Transverse colon (tissue), 4 donors: ENCODE measurements at places on chromosomes 2 and 18. TPM values are rescaled to one million over a fixed set of nuclear protein-coding genes. Genes with fewer than 3 reads are reported as not detected.
A peak's percentile ranks its signal among the peaks of the same experiment; 100 is the strongest.

Gene KIAA1328
- total RNA-seq, result 14.3 TPM

Gene ADD2
- 1.9 TPM for total RNA-seq

- H3K27ac ChIP-seq, result no peak overlapping the region
- DNase-seq, result no peak
- H3K4me1 ChIP-seq, result no peaks in the 10 kb centered on the region
- H3K36me3 ChIP-seq, result no peaks in the 10 kb centered on the region
- H3K4me3 ChIP-seq, result no peak overlapping the region
- peaks cover 25% of the 10 kb centered on the region for H3K27me3 ChIP-seq
Observed at GRCh38 chr2:236503583-236503982, 66.0 kb upstream of the ACKR3 start.

GRCh38 chr2:147141930-147142329 is 702.9 kb upstream of the ACVR2A start:
- no peaks in the 10 kb centered on the region for H3K4me1 ChIP-seq
- H3K4me3 ChIP-seq, result no peak overlapping the region
- no peak overlapping the region for H3K27ac ChIP-seq
- H3K36me3 ChIP-seq, result no peaks in the 10 kb centered on the region
- no peak for DNase-seq

DNA sequence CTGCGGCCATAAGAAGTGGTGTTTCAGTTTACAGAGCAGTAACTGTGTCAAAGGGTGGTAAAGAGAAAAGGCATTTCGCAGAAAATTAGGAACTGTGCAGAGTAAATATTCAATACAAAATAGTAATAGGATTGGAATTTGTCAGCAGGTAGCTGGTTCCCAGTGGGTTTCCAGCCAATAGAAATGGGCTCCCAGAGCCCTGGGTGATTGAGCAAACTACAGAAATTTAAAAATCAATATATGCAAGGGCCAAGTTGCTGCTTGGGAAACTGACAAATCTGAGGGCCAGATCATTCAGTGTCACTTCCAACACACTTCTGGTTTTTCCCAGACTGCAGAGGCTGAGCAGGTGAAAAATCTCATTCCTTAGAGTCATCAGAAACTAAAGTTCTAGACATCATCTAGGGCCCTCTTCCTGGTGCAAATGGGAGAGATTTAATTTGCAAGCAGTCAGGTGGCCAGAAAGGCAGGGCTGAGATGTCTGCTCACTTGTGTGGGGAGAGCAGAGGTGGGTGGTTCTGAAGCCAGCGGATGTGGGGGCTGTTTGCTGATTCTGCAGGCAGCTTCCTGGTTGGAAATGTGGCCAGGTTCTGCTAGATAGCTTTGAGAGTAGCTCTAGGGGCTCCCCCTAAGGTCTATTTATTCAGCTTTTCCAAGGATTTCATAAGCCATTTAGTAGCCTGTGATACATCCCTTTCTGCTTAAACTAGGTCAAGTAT is 182.4 kb downstream of the NCK2 start:
- peak; percentile 25 for DNase-seq
- no peaks in the 10 kb centered on the region for H3K4me1 ChIP-seq

- H3K4me1 ChIP-seq, result no peaks in the 10 kb centered on the region
- no peaks in the 10 kb centered on the region for H3K27me3 ChIP-seq
- H3K4me3 ChIP-seq, result no peak overlapping the region
Observed at GRCh38 chr2:191664823-191665677, 12.9 kb upstream of the NABP1 start.

GRCh38 chr2:32008805-32009515 is 1.8 kb downstream of the MEMO1 start:
- H3K4me1 ChIP-seq, result peaks cover 31% of the 10 kb centered on the region
- no peaks in the 10 kb centered on the region for H3K27me3 ChIP-seq
- peak overlapping the region; percentile 92 for H3K4me3 ChIP-seq
- H3K27ac ChIP-seq, result peak overlapping the region; percentile 96
- DNase-seq, result peak; percentile 16

GRCh38 chr18:74980669-74981068 is 228.3 kb downstream of the PTGR3 start:
- H3K4me3 ChIP-seq, result no peak overlapping the region
- no peaks in the 10 kb centered on the region for H3K27me3 ChIP-seq
- no peak overlapping the region for H3K27ac ChIP-seq
- peaks cover 8% of the 10 kb centered on the region for H3K4me1 ChIP-seq
- no peak for DNase-seq
